AG04450 (cell line): ENCODE measurements at places on chromosomes 2 and 18.

DNA sequence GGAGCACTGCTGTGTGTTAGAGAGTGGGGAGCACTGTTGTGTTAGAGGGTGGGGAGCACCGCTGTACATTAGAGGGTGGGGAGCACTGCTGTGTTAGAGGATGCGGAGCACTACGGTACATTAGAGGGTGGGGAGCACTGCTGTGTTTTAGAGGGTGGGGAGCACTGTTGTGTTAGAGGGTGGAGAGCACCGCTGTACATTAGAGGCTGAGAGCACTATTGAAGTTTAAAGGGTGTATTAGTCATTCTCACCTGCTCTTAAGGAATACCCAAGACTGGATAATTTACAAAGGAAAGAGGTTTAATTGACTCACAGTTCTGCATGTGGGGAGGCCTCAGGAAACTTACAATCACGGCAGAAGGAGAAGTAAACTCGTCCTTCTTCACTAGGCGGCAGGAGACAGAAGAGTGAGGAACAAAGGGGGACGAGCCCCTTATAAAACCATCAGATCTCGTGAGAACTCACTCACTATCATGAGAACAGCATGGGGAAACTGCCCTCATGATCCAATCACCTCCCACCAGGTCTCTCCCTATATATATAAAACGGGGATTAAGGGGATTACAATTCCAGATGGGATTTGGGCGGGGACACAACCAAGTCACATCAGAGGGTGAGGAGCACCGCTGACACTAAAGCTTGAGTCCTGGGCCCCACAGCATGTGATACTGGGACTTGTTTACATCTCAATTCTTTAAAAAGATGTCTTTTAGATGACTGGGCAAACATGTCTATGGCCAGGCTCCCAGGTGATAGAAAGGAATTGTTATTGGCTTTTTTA, 19.5 kb upstream of the AGXT start:
- DNase-seq = no peak

DNA sequence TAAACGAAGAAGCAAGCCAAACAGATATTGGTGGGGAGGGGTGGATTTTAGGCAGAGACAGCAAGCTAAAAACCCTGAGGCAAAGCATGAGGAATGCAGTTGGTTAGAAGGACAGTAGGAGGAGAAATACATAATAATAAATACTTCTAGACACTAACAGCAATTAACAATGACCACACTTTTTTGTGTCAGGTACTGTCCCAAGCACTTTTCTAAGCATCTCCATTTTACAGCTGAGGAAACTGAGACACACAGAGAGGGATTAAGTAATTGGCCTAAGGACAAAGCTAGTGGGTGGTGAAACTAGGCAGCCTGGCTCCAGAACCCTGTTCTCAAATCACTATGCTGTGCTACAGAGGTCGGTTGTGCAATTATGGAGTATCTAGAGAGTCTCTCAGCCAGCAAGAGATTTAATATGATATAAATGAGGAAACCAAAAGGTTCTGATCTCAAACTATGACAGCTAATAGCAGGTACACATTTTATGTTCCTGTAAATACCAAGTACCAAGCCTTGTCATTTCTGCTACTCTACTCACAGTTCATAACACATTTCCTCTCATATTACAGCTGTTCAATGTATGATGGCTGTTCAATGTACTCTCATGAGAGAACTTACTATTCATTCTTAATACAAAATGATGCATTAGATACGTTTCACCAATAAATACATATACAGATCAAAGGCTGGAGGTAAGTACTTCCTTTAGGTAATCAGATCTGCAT, 5.3 kb downstream of the MAP4K3 start:
- no peak for DNase-seq

DNA sequence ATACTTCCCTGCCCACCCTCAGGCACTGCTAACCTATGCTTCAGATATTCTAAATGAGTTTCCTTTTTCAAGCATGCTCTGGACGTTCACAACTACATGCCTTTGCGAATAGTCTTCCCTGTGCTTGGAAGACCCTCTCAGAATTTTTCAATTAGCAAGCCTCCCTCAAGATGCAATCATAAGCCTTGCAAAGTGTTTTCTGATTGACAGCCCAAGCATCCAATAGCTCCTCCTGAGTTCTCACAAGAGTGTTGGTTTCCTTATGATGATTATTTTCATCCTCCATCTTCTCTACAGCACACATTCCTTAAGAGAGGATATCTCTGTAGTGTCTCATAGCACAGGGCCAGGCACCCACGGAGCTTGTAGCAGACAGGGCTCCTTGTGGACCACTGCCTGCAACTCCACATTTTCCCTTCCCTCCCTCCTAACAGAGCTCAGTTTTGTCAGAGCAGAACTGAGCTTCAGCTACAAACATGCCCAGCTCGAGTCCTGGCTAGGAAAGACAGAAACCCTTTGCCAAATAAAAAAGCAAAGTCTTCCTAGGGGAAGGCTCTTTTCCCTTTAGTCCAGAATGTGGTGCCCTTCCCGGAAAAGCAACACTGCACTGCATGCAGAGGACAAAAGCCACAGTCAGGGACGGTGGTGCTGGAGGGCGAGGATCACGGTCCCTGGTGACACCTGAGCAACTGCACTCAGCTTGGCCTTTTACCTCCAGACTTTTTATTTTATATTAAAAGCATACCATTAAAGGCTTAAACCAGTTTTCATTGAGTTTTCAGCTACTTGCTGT, 819.8 kb upstream of the ID2 start:
- DNase-seq = no peak

DNA sequence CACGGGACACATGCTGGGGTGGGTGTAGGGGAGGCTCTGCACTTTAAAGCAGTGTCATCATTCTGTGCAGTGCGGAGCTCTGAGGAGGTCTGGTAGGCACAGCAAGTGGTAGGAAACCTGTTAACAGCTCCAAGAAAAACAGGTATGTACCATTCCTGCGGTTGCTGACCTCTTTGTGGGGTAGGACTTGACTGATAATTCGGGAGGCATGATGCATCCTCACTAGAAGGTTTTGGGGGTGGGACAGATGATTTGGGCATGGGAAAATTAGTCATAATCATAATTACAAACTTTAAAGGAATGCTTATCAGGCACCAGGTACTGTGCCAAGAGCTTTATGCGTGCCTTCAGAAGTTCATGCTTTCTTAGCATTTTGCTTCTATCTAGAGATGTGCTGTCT, 9.7 kb downstream of the DOK1 start:
- DNase-seq = no peak

- no peak for DNase-seq
These were observed 5.1 kb upstream of the MALT1 start for GRCh38 chr18:58666176-58666575.
